Amniotic stem cell (primary cell): ENCODE measurements at places on chromosomes 1 and 21.

GRCh38 chr21:29403301-29403700, 104.6 kb downstream of the BACH1 start:
- no peak for DNase-seq

- no peak for DNase-seq
Measured at GRCh38 chr1:89429062-89429461, 65.2 kb downstream of the GBP6 start.

- DNase-seq, result no peak
Measured at GRCh38 chr1:156289857-156290256, 5.6 kb downstream of the GLMP start.

DNA sequence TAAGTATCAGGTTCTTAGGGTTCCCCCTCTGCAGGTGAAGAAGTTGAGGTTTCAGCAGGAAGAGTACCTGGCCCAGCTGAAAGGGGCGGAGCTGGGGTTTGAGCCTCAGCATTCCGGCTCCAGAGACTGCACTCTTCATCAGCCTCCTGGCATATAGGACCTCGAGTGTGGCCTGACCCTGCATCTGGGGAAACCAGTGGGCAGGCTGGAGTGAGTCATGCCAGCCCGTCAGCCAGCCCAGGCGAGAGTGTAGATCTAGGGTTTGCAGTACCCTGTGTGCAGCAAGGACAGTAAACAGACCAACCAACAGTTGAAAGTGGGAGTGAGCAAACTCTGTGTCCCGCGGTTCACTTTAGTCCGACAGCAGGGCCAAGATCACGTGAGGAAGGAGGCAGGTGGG, 14.1 kb downstream of the MFSD2A start:
- no peak for DNase-seq

DNA sequence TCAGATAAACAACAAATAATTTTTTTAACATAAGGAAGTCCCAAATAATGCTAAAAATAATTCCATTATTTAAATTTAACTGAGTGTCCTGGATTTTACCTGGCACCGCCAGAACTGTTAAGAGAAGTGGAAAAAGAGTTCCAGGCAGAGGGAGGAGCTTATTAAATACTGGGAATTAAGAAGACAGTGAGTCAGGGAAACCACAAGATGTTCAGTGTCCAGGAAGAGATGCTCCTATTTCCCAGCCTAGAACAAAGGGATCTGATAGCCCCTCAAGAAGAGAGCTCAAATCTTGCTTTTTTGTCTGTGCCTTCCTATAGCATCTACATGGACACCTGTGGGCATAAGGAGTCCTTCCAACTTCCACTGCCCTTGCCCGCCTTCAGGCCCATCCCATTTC, 85.9 kb downstream of the PGM1 start:
- DNase-seq, result no peak

DNA sequence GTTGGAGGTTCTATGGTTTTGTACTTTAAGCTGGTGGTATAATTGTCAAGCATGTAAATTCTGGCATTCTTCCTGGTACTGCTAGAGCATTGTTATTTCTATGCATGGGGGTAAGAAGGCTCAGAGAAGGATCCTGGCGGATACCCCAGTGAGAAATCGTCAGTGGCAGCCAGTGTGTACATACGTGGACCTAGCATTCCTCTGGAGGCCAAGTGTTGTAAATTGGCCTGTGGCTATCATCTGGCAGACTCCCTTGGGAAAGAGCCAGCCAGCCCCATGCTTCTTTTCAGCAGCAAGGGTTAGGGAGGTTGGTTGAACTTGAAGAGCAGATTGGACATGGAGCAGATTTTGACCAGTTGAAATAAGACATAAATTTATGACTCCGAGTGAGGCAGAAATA, 5.2 kb upstream of the AGO3 start:
- DNase-seq, result no peak

DNA sequence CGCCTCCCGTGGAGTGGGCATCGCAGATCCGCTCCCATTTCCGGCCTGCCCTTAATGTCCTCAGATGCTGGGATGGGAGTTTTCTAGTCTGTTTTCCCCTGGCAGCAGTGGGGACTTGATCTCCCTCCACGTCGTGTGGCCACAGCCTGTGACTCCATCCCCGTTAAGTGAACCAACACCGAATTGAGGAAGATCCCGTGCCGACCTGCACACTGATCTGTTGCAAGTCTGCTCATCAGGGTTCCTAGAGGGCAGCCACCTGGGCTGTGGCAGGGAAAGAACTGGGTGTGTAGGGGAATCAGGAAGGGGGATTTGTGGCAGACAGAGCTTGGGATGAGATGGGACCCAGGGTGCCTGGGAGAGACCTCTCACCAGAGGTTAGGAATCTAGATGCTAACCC, 23.3 kb upstream of the CDK18 start:
- DNase-seq, result no peak

DNA sequence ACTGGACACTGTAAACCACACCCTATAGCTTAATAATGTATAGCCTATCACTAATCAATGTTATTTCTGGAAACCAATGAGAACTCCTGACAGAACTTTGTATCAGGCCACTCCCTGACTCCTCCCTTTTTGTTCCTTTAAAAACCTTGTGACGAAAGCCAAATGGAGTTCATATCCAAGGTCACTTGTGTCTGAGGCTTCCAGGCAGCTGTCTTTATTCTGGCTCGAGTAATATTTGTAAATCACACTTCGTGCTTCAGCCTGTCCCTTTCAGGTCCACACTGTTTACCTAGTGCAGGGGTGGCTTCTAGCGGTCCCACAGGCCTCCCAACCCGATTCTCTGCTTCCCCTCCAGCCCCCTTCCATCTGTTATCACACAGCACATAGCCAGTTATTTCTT, 16.2 kb upstream of the CAPN9 start:
- DNase-seq, result no peak

DNA sequence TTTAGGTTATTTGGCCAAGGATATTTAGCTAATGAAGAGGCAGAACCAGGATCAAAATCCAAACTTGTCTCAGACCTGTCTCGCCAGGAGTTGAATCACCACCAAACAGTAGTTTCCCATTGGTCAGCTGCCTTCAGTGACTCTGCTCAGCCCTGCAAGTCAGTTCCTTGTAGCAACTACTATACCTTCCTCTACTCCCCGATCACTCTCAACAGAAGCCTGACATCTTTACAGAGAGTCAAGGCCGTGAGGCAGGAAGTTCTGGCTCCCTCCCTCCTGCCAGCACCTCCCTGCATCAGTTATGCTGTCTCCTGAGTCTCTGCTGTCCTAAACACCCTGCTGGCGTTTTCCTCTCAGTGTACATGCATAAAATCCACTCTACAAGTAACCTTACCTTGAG, 13.2 kb downstream of the PSMD4 start:
- no peak for DNase-seq

GRCh38 chr21:34100790-34101189, 27.4 kb downstream of the MRPS6 start:
- no peak for DNase-seq

DNA sequence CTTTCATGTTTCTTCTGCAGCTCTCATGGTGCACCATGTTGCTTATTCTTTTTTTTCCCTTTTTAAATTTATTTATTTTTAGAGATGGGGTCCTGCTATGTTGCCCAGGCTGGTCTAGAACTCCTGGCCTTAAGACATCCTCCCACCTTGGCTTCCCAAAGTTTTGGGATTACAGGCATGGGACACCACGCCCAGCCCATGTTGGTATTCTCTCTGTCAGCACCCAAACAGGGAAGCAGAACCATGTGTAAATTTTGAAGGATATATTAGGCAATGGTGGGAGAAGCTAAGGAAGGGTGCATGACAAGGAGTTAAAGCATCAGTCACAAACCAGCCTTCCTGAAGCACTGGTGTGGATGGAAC, 39.6 kb upstream of the ENAH start:
- DNase-seq, result no peak

DNA sequence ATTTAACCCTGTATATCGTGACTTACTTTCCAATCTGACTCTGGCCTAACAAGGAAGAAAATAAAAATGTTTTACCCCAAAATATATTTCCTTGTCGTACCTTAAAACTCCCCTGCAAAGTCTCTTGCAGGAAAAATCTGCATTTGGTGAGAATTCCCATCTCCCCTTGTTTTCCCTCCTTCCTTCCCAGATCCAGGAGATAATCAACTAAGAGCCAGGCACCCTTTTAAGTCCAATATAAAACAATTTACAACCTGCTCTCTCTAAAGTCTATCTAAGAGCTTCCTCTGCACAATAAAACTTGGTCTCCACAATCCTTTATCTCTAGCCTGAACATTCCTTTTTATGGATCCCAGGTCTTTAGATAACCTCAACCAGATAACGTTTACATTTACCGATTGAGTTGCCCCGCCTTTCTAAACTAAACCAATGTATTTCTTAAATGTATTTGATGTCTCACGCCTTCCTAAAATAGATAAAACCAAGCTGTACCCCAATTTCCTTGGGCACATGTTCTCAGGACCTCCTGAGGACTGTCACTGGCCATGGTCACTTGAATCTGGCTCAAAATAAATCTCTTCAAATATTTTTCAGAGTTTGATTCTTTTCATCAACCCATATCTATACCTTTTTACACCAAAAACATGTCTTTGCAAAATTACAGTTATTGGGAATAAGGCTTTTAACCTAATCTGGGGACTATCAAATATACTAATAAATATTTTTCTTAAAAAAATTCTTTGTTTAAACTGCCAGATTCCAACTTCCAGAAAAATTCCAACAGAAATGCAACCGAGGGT, 993 bp downstream of the DDX59 start:
- no peak for DNase-seq

GRCh38 chr1:62228883-62229187, 34.2 kb downstream of the L1TD1 start:
- no peak for DNase-seq

DNA sequence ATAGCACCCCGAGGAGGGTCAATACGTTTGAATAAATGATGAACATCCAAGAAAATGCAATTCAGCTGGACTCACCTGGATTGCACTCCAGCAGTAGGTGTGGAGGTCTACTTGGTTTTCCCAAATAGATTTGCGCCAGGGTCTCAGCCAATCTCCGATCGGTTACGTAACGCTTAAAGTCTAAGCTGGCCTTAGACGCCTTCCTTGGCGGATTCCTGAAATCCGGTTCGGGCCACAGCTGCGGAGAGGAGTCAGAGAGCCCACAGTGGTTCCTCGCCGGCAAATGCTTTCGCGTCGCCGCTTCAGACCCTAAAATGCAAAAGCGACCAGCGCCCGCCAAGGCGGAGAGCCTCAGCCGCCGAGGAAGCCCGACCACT, 322 bp downstream of the TFB2M start:
- no peak for DNase-seq

DNA sequence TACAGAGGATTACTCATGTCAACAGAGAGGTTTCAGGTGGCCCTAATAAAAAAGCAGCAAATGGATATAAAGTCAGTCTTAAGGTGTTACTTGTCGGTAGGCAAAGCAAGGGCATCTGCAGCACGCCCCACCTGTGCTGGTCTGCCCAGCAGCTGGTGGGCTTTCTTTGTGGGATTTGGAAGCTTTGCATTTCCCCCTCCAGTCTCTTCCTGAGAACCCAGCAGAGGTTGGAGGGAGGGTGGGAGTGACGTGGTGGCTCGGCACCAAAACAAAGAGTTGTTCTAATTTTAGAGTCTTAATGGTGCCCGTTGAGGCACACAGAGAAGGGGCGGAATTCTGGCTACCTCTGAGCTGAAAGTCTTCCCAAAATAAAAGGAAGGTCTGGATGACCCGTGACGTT, 4.8 kb upstream of the PCBP3 start:
- DNase-seq, result no peak

GRCh38 chr1:243680860-243681259, 169.2 kb downstream of the AKT3 start:
- no peak for DNase-seq

GRCh38 chr1:229884765-229885164, 182.3 kb upstream of the GALNT2 start:
- no peak for DNase-seq

- no peak for DNase-seq
Measured at GRCh38 chr1:229993060-229993459, 74.0 kb upstream of the GALNT2 start.

GRCh38 chr1:154983776-154984466, 777 bp downstream of the FLAD1 start:
- no peak for DNase-seq

DNA sequence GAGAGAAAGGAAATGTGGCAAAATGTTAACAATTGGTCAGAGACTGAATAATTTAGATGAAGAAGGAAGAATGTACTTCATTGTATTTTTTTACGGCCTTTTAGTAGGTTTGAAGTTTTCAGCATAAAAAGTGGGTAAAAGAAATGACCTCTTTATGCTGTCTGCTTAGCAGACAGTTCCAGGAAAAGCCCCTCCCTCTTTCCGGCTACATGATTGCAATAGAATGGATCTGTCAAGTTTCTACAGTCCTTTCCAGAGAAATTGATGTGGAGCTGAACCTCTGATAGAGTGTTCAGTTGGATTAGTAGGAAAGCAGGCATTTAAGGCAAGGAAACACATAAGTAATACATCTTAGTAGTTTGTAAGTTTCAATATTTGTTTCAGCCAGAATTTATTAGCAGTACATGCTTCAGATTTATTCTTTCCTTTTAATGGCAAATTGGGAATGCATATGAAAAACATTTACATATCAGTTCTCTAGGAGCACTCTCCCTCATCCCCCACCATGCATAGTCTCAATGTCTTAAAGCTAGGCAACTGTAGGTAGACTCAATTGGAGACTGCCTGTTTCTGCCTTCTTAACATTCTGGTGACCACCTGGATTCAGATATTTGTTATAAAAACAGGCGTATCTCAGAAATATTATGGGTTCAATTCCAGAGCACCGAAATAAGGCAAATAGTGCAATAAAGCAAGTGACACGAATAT, 36.4 kb downstream of the HS2ST1 start:
- no peak for DNase-seq

DNA sequence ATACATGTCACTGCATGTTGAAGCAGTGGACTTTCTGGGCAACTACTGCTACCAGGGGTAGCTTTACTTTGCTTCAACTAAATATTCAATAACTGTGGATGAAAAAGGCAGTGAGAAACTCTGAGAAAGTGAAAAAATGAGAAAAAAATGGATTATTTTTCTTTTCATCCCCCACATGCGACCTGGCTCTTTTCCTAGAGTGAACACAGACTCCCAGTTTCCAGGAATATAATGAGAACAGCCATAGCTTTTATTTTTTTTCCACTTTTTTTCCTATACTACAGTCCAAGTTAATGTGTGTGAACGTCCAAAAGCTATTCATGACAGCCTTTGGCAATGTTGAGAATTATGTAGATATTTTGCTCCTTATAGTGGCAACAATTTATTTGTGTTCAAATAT, 230.4 kb downstream of the DNM3 start:
- DNase-seq, result no peak
